Dermis lymphatic vessel endothelial cell (primary cell): ENCODE measurements at places on chromosomes 7 and 10. TPM values are rescaled to one million over a fixed set of nuclear protein-coding genes. Genes with fewer than 3 reads are reported as not detected.

CLRN3 gene
- 0.33 and 0.43 TPM in 2 replicates for total RNA-seq

CPA5 gene
- total RNA-seq = not detected in 2 replicates

ADARB2 gene
- 0.43 TPM in 1 of 2 replicates, not detected in the other for total RNA-seq

TFPI2 gene
- total RNA-seq = 25.2 and 202 TPM in 2 replicates

EBF3 gene
- 1.3 and 1.4 TPM in 2 replicates for total RNA-seq

GPR85 gene
- 0.11 and 0.17 TPM in 2 replicates for total RNA-seq

MGAM2 gene
- not detected in 2 replicates for total RNA-seq

SYNPO2L gene
- total RNA-seq = not detected in 2 replicates

FFAR4 gene
- not detected in 2 replicates for total RNA-seq

PDE1C gene
- 0.17 and 0.65 TPM in 2 replicates for total RNA-seq
